ENCODE measurements at places on chromosomes 3 and 15.
A peak's percentile ranks its signal among the peaks of the same experiment; 100 is the strongest.

- DNase-seq: no peak
These were observed 175.7 kb downstream of the FOXP1 start for GRCh38 chr3:71407823-71408222.

DNA sequence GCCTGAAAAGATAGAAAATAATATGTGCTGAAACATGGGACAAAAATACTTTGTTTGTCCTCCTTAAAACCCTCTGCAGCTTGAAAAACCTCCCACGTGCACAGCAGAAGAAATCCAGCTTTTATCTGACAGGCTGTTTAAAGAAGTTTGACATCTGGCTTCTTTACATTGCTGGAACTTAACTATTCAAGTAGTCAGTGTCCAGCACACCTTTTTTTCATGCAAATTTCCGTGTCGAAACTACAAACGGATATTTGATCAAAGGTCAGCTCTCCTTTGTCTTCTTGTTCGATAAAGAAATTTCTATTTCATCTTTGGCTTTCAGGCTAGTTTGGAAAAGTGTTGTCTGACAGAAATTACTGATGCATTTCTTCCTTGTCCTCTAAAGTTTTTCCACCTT lies 66.8 kb upstream of the KBTBD8 start:
- no peak for DNase-seq

DNA sequence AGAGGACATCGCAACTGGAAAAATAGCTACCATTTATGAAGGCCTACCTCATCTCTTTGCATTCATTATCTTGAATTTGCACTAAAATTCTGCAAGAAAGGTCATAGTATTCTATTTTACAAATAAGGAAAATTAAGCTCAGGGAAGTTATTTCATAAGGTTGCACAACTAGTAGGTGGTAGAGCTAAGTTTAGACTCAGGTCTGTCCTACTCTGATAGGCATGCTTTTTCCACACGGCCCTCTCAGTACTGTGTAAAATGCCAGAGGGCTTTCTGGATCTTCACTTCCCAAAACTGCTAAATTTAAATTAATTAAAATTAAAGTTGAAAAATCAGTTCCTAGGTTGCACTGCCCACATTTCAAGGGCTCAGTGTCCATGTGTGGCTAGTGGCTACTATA lies 18.3 kb downstream of the MAP2K1 start:
- no peak for DNase-seq

DNA sequence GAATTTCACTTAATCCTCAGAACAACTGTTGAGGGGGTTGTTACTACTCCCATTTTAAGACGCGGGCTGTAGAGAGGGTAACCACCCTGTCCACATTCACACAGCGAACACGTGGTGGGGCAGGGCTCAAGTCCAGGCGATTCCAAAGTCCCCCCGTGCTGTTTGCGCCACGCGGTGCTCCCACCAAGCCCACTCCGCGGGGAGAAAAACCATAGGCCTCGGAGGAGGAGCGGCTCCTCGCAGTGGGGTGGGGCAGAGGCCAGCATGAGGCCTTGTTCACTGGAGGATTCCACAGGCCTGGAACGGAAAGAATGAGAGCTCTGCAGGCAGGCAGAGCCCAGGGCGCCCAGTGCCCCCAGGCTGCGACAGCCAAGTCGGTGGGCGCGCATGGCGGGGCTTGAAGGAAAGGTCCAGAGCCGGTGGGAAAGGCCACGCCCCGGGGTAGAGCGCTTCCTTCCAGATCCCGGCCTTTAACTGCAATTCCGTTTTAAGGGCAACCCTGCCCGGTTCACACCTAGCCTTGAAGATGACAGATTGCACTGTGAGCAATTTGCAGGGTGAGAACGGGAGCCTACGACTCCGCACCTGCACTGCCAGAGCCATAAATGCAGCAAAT lies 161.8 kb upstream of the TBL1XR1 start:
- peak; percentile 53 for DNase-seq

DNA sequence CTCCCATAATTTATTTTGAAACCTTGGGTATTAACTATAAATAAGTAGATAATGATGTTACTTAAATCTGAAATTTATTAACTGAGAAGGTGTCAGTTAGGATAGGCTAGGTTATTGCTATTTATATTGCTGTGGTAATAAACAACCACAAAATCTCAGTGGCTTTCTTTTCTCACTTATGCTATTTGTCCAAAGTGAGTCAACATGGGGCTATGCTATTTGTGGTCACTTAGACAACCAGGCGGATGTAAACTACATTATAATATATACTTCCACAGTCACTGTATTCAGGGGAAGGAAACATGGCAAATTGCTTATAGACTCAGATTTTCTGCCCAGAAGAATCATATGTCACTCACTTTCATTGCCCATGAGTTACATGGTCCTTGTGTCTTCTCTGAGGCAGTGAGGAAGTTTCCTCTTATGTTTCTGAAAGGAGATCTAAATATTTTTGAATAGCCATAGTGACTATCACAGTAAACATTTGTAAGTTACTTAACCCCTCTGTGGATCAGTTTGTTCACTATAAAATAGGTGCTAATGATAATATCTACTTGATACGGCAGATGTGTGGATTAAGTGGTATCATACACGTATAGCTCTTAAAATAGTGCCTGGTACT lies 19.8 kb downstream of the HMG20A start:
- no peak for DNase-seq
